ENCODE measurements at places on chromosomes 7 and 10.

DNA sequence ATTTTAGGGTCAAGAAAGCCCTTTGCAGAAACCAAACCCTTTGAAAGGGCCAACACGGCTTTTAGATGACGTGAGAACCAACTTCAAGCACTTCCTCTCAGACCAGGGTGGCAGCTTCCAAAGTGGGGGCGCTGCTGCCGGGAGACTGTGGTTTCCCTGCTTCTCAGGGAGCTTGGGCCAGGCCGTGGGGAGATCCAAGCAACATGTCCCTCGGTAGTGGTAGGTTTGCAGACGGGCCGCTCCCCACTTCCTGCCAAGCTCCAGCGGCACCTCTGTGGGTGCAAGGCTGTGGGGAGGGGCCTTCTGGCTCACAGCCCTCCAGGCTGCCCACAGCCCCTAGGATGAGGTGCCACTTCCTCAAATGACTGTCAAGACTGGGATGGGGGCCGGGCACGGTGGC, 132.4 kb downstream of the FAM53B start:
- H3K27me3 ChIP-seq, result no peaks in the 10 kb centered on the region
- no peaks in the 10 kb centered on the region for H3K36me3 ChIP-seq
- peaks cover 9% of the 10 kb centered on the region for H3K4me1 ChIP-seq
- H3K27ac ChIP-seq, result peak overlapping the region; percentile 17

- peaks cover 42% of the 10 kb centered on the region for H3K36me3 ChIP-seq
- H3K4me3 ChIP-seq, result no peak overlapping the region
- DNase-seq, result no peak
- H3K4me1 ChIP-seq, result no peaks in the 10 kb centered on the region
Measured at GRCh38 chr10:26721561-26721960, 24.1 kb downstream of the PDSS1 start.

- H3K4me3 ChIP-seq, result no peak overlapping the region
- DNase-seq, result no peak
- H3K27me3 ChIP-seq, result no peaks in the 10 kb centered on the region
- H3K4me1 ChIP-seq, result peaks cover 29% of the 10 kb centered on the region
- H3K27ac ChIP-seq, result no peak overlapping the region
- no peaks in the 10 kb centered on the region for H3K36me3 ChIP-seq
Measured at GRCh38 chr10:75426880-75427279, 4.5 kb upstream of the LRMDA start.

GRCh38 chr10:97889461-97890265, 40.0 kb downstream of the GOLGA7B start:
- no peaks in the 10 kb centered on the region for H3K27me3 ChIP-seq
- H3K4me3 ChIP-seq, result no peak overlapping the region
- peak overlapping the region; percentile 80 for H3K27ac ChIP-seq
- H3K36me3 ChIP-seq, result no peaks in the 10 kb centered on the region
- peaks cover 4% of the 10 kb centered on the region for H3K4me1 ChIP-seq

- H3K27me3 ChIP-seq, result no peaks in the 10 kb centered on the region
- peaks cover 48% of the 10 kb centered on the region for H3K4me1 ChIP-seq
Measured at GRCh38 chr7:100432053-100432452, 2.4 kb downstream of the MEPCE start.

DNA sequence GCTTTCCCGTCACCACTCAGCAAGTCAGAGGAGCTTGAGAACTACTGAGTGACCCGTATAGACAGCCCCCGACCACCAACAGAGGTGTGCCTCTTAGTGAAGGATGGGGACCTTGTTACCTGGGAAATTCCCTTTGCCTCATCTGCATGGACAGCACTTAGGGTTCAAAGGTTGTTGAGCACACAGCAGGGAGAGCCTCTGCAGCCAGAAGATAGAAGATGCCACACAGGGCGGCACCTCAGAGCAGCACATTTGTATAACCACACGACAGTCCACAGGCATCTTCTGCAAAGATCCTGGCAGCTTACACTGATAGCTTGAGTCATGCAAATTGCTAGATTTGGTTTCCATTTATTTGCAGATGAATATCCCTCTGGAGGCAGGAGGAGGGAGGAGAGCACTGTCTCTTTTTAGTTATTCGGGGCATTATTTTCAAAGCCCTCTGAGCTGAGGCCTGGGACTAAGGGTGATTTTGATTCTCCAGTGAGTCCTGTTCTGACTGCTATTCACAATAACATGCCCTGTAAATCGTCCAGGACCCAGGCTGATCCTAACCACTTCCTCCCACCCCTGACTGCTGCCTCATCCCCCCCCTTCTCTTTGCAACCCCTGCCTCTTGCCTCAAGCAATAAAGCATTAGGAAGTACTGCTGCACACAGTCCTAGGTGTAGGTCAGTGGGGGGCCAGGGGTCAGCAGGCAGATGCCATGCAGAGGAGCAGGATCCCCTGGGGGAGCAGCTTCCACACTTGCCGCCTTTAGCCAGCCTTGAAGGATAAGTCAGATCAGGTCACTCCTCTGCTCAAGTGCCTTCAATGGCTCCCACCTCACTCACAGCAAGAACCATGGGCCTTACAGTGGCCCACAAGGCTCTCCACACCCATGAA, 24.6 kb upstream of the INMT start:
- H3K27me3 ChIP-seq, result no peaks in the 10 kb centered on the region
- no peaks in the 10 kb centered on the region for H3K36me3 ChIP-seq
- no peaks in the 10 kb centered on the region for H3K4me1 ChIP-seq

DNA sequence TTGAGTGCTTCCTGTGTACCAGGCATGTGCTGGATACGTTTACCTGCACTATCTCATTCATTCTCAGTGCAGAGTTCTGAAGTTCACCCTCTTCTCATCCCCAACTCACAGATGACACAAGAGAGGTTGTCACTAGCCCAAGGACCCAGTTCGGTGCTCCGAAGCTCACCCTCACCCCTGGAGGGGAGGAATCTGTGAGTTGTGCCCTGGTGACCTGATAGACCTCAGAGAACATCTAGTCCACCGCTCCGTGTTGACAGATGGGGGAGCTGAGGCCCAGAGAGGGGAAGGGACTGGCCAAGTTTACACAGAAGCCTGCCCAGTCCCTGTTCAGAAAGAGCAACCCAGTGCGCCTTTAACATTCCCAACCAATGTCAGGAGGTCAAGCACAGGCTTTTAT, 44.8 kb upstream of the EMX2 start:
- H3K27me3 ChIP-seq, result peaks cover 7% of the 10 kb centered on the region
- no peak overlapping the region for H3K27ac ChIP-seq
- no peak for DNase-seq
- no peak overlapping the region for H3K4me3 ChIP-seq

GRCh38 chr7:64951250-64951848, 39.5 kb downstream of the ZNF117 start:
- no peaks in the 10 kb centered on the region for H3K36me3 ChIP-seq
- no peak overlapping the region for H3K4me3 ChIP-seq
- no peak overlapping the region for H3K27ac ChIP-seq
- H3K4me1 ChIP-seq, result peaks cover 10% of the 10 kb centered on the region

DNA sequence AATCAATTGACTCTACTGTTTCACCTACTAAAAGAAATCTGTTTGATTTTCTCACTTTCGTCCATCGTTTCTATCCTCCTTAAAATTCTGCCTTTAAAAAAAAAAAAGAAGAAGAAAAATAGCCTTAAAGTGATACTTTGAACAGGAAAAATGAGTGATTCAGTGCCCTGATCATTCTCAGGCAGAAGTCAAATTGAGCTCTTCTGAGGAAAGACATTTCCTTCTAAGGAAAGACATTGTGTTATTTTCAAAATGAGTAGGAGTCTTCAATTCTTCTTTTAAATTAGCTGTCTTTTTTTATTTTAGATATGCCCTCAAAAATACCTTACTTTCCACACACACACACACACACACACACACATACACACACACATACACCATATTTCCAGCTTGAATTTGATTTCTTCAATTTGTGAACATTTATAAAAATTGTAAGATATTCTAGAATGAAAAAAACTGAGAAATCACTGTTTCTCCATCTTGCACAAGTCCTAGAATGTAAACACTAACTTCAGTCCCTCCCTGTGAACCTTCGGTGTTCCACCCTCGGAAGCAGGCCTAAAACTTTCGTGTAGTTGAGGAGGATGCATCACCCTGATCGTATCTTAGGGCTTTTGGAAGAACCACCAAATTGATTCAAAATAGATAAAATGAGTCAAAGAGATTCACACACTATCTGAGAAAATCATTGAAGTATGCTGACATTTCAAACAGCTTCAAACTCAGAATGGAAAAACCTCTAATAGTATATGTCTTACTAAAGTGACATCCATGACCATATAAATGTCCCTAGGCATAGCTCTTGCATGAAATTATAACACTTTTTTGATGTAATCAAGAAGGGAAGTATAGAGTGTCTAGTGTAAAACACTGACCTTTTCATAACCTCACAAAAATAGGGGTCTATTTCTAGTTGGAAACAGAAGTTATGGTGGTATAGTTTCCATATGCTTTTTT, 270.8 kb downstream of the GATA3 start:
- no peak overlapping the region for H3K27ac ChIP-seq
- no peaks in the 10 kb centered on the region for H3K36me3 ChIP-seq
- no peak overlapping the region for H3K4me3 ChIP-seq
- DNase-seq, result no peak
- H3K27me3 ChIP-seq, result peaks cover 17% of the 10 kb centered on the region
